ENCODE measurements at places on chromosomes 12 and 14. TPM values are rescaled to one million over a fixed set of nuclear protein-coding genes. Genes with fewer than 3 reads are reported as not detected.

DNA sequence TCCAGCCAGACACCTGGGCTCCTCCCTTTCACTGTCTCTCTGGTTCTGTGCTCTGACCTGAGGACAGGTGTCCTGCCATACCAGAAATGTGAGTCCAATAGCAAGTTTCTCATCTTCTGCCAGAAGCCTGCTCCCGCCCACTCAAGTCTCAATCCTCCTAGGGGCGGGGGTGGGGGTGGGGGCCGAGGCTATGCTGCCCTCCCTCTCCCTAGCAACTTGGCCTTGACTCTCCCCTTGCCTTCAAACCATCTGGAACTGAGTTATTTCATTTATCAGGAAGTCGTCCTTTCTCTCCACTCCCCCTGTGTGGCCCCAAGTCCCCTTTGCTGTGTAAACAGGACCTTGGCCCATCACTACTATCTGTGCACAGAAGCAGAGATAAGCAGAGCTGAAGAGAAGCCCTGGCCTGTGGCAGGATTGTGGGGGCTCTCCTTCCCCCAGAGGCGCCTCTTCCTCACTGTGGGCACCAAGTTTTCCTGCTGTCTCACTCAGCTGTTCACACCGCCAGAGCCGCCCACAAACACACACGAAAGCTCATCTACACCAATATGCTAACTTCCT is 117.1 kb downstream of the DPF3 start:
- DNase-seq, result peak; percentile 63

LAG3 gene
- total RNA-seq, result 2.8 TPM

ADAM21 gene
- total RNA-seq, result not detected

DNA sequence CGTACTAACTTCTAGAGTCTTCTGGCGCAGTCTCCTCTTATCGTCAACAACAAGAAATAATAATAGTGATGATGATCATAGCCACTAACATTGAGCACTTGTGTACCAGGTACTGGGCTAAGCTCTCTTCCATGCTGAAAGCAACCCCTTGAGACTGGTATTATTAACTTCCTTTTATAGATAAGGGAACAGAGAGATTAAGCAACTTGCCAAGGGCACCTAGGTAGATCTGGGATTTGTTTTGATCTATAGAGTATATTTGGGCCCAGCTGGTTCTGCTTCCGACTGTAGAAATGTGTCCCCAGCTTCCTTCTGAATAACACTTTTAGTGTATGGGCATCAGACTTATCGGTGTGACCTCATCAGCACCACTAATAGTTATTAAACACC is 1.1 kb upstream of the ZNF219 start:
- DNase-seq, result no peak

DNA sequence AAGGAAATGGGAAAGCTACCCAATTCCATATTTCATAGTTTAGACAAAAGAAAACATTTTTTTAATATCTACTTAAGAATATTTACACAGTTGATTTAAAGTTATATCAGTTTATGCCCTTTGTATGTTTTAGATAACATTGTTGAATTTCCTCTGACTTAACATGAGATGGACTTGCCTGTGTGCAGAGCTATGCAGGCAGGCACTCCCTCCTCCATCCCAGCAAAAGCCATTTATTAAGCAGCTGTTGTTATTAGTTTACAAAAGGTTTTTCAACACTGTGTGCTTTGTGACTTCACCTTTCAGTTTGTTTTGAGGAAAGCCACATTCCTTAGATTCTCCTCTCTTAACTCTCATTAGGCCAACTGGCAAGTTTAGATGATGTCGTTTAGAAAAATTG is 337.5 kb upstream of the PDE3A start:
- DNase-seq, result no peak

DNA sequence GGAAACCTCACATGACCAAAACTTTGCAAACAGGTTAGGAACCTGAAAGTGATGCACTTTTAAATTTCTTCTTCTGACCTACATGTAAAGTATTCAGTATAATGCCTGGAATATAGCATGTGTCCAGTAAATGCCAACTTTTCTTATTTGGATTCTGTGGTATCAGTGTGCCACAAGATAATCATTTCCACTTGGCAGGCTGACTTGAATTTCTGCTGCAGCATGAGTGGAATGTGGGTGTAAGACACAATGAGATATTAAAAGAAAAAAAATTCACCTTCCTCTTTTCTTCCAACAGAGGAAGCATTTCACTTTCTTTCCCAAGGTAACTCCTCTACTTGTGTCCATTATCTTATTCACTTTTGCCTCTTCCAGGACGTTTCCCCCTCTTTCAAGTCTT is 141.9 kb upstream of the PRKD1 start:
- no peak for DNase-seq

DNA sequence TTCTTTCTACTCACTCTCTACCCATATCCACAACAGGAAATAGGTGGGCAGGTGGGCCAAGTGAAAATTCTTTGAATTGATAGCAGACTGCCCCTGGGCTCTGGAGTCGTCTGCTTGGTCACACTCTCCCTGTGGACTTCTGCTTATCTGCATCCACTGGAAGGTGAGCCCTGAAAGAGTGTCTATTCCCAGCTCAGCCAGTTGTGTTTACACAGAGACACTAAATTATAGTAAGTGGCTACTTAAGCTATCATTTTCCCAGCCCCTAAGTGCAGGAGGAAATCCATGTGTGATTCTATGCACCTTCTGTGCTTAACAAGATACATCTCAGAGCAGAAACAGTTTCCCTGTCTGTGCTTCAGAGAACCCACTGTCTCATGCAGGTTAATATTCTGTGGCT is 338.4 kb downstream of the FUT8 start:
- no peak for DNase-seq

- no peak for DNase-seq
These were observed 211.5 kb downstream of the PIK3C2G start for GRCh38 chr12:18472806-18473205.

GRCh38 chr12:30457621-30458289 is 237.9 kb downstream of the IPO8 start:
- DNase-seq, result no peak

- no peak for DNase-seq
These were observed 371.4 kb upstream of the TMTC1 start for GRCh38 chr12:30155001-30155730.

GRCh38 chr14:53306911-53307310 is 153.8 kb upstream of the DDHD1 start:
- no peak for DNase-seq

DNA sequence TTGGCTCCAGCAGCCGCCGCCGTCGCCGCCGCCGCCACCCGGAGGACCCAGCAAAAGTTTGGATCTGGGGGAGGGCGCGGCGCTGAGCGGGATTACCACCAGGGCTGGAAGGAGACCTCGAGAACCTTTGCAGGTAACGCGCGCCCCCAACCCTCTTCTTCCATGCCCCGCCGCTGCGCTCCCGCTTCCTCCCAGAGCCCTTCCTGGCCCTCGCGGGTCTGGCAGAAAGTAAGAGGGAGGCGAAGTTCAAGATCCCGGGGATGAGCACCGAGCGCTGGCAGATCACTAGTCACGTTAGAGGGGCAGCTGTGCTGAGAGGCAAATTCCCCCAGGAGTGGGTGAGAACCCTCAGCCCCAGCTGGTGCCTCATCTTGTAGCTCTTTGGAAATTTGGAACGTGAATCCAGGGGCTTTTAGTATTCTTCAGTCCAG is 3.9 kb downstream of the FLRT2 start:
- DNase-seq, result no peak

GRCh38 chr12:122159882-122160281 is 14.1 kb downstream of the IL31 start:
- no peak for DNase-seq

DNA sequence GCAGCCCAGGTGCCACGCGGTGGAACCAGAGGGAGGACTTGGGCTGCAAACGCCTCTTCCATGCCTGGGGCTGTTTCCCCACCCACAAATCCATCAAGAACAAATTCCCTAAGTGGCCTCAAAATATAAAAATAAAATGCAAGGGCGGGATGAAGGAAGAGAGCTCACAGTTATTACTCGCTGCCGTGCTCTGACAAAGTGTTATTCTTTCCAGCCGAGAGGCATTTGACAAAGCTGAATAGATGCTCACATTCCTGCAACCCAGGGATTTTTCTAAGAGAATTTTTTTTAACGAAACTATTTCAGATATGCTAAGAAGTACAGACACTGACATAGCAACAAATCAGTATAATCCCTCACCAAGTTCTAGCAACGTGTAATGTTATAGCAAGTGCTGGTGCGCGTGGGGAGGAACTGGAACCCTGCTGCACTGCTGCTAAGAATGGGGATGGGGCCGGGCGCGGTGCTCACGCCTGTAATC is 70.7 kb downstream of the SCARB1 start:
- DNase-seq, result no peak

DNA sequence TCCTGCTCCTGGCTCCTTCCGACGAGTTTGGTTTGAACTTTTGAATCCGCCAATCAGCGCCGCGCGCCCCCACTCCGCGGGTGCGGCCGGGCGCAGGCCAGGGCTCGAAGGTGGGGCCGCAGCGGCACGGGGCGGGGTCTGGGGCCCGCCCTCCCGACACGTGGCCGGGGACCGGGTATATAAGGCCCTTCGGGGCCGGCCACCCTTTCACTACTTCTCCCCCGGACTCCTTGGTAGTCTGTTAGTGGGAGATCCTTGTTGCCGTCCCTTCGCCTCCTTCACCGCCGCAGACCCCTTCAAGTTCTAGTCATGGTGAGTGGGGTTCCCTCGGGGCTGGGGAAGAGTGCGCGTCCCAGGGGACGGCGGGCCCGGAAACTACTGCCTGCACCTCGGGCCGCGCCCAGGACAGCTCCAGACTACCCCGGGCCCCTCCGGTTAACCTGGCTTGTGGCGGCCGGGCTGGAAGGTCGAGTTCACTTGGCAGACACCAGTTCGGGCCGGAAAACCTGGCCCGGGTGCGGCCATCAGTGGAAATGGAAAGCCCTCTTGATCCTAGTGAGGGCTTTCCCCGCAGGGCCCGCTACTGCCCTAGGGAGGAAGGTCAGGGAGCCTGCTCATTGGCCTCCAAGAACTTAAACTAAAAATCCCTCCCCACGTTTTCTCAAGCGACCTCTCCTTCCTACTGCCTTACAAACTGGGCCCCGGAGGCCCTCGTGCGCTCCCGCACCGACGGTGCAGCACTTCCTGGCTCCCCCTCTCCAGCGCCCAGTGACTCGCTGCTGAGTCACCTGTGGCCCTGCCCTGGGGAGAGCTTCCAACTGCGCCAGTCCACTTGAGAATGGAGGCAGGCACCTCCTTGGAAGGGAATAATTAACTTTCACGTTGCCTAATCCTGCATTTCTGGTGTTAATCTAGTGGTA is at the start of gene TUBA1C:
TSS of gene TUBA1C (plus strand) at position 210 of the 920 bp plus-strand sequence. CDS start at position 310, 100 bp downstream.
- DNase-seq, result peak; percentile 97

KLHDC1 gene
- total RNA-seq, result 3.0 TPM

DNA sequence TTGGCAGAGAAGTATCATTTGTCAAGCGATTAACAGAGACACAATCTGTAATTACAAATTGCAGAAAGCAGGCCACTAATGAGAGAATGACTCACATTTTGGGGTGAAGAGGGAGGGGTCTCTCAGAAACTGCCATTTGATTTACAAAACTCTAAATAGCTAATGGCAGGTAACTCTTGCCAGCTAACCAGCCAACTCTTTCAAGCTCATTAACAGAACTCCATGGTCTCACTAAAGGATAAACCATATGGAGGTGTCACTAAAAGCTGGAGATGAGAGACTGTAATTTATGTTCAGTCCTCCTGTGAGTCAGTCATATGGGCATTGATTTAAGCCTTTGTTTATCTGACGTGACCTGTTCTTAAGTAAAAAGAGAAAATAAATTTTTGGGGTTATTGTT is 336.4 kb downstream of the FOXG1 start:
- DNase-seq, result no peak

DNA sequence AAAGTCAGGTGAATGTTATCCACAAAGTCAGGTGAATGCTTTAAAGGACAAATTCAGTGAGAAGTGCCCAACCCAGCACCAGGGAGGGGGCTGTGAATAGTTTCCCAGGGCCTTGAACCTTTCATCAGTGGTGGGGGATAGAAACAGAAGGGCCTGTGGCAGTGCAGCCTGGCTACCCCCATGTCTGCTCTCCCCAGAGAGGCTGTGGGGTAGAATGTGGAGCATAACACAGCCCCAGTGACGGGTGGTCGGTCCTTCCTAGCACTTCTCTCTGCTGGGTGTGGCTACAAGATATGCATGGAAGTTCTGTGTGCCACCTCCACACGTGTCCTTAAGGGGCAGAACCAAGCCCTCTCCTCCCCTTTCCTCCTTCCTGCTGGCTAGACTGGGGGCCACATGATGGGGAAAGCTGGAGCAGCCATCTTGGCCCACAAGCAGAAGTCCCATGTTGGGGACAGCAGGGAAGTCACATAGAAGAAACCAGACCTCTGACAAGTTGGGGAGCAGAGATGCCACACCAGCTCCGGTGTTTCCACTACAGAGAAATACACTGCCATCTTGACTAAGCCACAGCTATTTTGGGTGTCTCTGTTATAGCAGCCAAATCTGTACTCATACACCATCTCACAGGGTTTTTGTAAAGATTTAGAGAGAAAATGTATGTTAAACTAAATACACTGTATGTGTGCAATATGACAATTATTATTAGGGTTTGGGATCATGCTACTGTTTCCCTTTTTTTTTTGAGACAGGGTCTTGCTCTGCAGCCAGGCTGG is 17.0 kb downstream of the RITA1 start:
- no peak for DNase-seq

GRCh38 chr12:5260086-5260485 is 171.8 kb upstream of the NTF3 start:
- no peak for DNase-seq

GRCh38 chr12:39095636-39096330 is 190.4 kb upstream of the CPNE8 start:
- no peak for DNase-seq

DNA sequence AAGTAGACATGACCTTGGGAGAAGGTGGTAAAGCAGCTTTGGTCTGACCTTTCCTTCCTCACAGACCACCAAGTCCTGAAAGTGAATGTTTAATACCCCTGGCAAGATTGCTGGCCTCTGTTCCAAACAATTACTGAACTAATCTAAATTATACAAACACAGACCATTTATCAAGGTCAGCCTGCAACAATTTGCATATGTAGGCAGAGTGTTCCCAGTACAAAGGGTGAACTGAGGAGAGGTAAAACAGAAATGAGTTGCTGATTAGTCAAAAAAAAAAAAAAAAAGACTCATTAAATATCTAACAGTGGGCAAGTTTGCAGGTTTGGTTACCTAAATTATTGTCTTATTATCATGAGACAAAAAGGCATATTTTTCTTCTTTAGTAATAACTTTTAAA is 506.5 kb downstream of the TMEM117 start:
- no peak for DNase-seq

DNA sequence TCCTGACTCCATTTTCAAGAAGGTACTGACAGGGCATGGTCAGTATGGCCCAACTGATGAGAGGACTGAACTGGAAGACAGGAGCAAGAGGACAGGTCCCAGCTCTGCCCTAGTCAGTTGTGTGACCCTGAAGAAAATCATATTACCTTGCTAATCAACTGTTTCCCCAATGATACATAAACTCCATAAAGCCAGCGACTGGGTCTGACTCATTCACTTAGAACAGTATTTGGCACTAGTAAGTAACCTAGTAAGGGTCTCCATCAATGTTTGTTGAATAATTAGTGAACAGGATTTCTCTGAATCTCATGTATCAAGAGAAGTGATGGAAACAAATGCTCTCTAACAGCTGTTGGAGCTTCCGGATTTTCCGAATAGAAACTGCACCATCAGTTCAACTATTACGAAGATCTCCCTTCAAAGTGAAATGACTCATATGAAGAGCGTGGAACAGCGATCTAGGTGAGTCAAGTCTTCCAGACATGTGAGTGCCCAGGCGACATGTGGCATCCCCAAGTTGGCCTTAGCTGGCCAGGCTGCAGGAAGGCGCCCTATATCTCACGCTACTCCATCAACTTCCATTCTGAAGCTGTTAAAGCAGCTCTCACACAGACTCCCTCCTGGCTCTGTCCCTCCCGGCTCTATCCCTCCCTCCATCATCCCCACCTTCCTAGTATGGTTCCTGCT is 94.5 kb downstream of the TTC7B start:
- DNase-seq, result peak; percentile 14
